ENCODE measurements at places on chromosomes 16 and 17. TPM values are rescaled to one million over a fixed set of nuclear protein-coding genes. Genes with fewer than 3 reads are reported as not detected.

DNA sequence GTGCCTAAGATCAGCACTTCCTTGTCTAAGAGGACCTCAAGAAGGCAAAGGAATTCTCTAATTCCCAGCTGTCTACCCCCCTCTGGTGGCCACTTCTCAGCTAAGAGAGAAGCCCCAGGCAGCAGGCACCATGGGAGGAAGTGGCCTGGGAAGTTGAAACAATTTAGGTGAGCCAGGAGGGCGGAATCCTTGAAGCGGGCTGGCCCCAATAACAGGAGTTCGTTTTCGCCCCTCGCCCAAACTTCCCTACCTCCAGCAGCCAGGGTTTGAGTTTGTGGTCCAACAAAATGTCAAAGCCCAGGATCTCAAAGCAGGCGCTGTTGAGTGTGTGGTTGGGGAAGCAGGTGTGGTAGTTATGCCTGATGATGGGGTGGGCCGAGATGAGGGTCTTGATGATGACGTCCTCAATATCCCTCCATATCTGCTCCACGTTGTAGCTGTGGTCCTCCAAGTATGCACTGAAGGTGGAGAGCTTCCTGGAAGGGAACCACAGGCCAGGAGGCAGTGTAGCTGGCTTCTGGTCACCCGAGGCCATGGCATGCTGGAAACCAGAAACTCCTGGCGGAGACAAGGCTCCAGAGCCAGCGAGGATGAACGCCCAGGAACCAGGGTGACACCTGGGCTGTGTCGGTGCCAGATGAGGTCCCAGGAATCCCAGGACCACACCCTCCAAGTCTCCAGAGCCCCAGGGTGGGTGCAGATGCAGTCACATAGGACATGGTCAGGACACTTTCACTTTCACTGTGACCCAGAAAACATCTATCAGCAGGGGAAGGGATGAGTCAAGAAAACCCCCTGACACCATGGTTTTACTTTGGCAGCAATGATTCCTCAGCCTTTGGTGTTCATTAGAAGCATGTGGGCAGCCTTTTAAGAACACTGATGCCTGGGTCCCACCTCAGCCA lies 25.6 kb downstream of the TTLL6 start:
- DNase-seq = peak; percentile 68

- DNase-seq = no peak
Observed at GRCh38 chr17:61386251-61386650, 13.4 kb upstream of the TBX2 start.

DNA sequence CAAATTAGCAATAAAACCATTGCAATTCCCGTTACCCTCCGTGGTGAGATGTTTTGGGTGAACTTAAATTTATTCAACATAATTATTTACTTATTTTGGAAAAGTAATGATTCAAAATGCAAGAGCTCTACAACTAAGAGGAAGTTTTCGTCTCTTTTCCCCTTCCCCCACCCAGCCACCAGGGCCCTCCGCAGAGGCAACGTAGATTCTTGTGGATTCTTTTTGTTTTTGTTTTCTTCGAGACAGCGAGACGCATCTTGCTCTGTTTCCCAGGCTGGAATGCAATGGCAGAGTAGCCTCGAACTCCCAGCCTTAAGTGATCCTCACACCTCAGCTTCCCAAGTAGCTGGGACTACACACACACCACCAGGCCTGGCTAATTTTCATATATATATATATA lies 19.2 kb downstream of the CCDC40 start:
- no peak for DNase-seq

DNA sequence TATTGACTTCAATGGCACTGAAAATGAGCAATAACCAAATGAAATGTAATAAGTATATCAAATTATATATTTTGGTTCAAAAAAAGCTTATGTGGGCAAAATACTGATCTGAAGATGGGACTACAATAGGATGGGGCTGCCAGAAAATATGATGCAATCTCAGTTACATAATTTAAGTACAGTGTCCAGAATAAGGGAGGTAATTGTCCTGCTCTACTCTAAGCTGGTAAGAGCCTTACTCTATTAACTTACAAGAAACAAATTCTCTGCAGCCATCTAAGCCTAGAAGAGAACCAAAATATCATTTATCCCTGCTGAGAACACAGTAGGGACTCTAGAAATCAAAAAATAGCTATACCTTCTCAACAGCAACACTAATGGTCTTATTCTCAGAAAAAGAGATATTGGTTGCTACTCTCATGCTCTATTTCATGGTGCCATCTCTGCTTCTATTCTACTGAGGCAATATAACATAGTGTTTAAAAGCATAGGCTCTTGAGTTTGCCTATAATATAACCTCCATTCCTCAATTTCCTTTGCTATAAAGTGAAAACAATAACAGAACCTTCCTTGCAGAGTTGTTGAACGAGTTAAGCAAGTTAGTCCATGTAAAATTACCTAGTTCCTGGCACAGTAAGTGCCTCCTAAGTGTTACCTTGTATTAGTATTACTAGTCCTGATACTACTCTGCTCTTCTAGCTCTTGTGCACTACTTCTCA lies 19.9 kb downstream of the NQO1 start:
- DNase-seq = no peak

BTBD17 gene
- not detected for polyA plus RNA-seq

Measured in K562 (cell line).